ENCODE measurements at places on chromosomes 5 and 9.
A peak's percentile ranks its signal among the peaks of the same experiment; 100 is the strongest.

- peaks cover 10% of the 10 kb centered on the region for H3K27me3 ChIP-seq
- no peak for DNase-seq
- peaks cover 6% of the 10 kb centered on the region for H3K36me3 ChIP-seq
- peaks cover 5% of the 10 kb centered on the region for H3K4me1 ChIP-seq
- H3K27ac ChIP-seq = no peak overlapping the region
- H3K4me3 ChIP-seq = no peak overlapping the region
These were observed 82.0 kb upstream of the PCAT7 start for GRCh38 chr9:94472806-94473360.

GRCh38 chr5:152092580-152092979, 167.9 kb upstream of the GLRA1 start:
- H3K4me3 ChIP-seq = no peak overlapping the region
- no peaks in the 10 kb centered on the region for H3K36me3 ChIP-seq
- peaks cover 12% of the 10 kb centered on the region for H3K27me3 ChIP-seq
- no peak for DNase-seq
- no peak overlapping the region for H3K27ac ChIP-seq

DNA sequence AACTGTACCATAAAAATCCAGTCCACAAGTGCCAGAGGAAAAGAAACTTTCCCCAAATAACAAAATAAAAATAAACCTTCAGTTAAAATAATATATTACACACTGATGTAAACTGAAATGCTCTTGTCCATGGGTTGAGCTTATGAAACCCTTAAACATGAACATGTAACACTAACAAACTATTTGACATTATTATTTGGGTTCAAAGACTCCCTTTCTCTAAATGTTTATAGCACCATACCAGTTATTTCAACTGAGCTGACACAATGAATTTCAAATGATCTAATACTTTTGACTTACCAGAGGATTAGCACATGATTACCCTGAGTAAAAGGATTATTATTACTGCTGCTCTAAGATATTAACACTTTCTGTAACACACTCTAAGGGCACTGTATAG, 251.1 kb downstream of the BNC2 start:
- DNase-seq = no peak
- no peaks in the 10 kb centered on the region for H3K4me1 ChIP-seq
- no peaks in the 10 kb centered on the region for H3K27me3 ChIP-seq
- no peaks in the 10 kb centered on the region for H3K36me3 ChIP-seq
- H3K4me3 ChIP-seq = no peak overlapping the region
- H3K27ac ChIP-seq = no peak overlapping the region

DNA sequence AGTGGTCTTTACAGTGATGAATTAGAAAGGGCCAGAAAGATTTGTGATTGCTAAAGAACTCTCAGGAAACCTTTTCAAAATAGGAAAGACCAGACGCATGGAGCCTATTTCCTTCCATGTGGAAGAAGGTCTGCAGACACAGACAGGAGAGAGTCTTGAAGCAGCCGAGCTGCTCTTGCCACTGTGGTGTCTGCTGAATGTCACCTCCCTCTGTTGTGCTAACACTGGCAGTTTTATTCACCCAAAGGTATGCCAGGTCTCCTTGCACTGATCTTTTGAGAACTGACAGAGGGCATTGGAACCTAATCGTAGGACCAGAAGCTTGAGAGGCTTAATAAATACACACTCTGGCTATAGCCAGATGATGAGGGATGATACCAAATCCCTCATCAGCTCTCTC, 108.7 kb downstream of the SREK1 start:
- DNase-seq = no peak
- peaks cover 6% of the 10 kb centered on the region for H3K4me1 ChIP-seq
- no peak overlapping the region for H3K27ac ChIP-seq
- H3K36me3 ChIP-seq = no peaks in the 10 kb centered on the region

DNA sequence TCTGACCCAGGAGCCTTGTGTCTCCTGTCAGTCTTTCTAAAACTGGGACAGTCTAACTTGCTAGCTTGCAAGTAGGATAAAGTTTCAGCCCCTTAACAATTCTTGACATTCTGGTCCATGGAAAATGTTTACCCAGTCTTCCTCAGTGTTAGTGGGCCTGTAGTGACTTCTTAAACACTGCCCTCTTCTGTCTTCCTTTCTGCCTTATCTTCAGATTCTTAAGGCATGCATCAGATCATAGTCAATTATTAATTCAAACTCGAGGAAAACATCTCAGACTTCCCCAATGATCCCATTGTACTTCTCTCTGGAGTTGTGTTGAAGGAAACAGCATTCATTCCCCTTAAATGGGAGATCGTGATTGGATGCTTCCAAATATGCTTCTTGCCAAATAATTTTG, 1199.8 kb downstream of the DTWD2 start:
- H3K36me3 ChIP-seq = no peaks in the 10 kb centered on the region
- H3K27ac ChIP-seq = no peak overlapping the region
- H3K4me3 ChIP-seq = no peak overlapping the region
- no peak for DNase-seq
- H3K27me3 ChIP-seq = no peaks in the 10 kb centered on the region
- H3K4me1 ChIP-seq = no peaks in the 10 kb centered on the region

DNA sequence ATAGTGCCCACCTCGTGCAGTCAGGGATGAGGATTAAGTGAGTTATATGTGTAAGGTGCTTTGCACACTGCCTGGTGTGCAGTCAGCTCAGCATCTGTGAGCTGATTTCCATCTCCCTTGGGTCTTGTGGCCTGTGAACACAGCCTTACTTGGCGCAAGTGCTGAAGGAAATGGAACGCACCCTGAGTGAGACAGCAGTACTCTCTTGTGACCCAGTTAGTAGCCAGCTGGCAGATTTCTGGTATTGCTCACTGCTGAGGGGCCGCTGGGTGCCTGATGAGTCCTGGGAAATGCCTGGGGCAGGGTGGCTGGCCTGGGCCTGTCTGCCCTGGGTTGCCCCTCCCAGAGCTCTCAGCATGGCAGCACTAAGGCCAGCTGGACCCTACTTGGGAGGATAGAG, 90.9 kb upstream of the BOD1 start:
- no peaks in the 10 kb centered on the region for H3K36me3 ChIP-seq
- peak overlapping the region; percentile 52 for H3K27ac ChIP-seq
- no peaks in the 10 kb centered on the region for H3K27me3 ChIP-seq
- peaks cover 20% of the 10 kb centered on the region for H3K4me1 ChIP-seq
- no peak overlapping the region for H3K4me3 ChIP-seq

GRCh38 chr9:13929013-13929412, 384.9 kb downstream of the NFIB start:
- no peak overlapping the region for H3K4me3 ChIP-seq
- no peaks in the 10 kb centered on the region for H3K36me3 ChIP-seq
- DNase-seq = no peak
- no peaks in the 10 kb centered on the region for H3K27me3 ChIP-seq
- H3K27ac ChIP-seq = no peak overlapping the region

GRCh38 chr5:68970617-68971016, 123.2 kb upstream of the SLC30A5 start:
- no peaks in the 10 kb centered on the region for H3K4me1 ChIP-seq
- no peak for DNase-seq
- H3K4me3 ChIP-seq = no peak overlapping the region
- H3K27me3 ChIP-seq = peaks cover 30% of the 10 kb centered on the region
- H3K27ac ChIP-seq = no peak overlapping the region
- peaks cover under 1% of the 10 kb centered on the region for H3K36me3 ChIP-seq

- peaks cover 27% of the 10 kb centered on the region for H3K27me3 ChIP-seq
- H3K36me3 ChIP-seq = no peaks in the 10 kb centered on the region
- H3K4me3 ChIP-seq = no peak overlapping the region
- no peak overlapping the region for H3K27ac ChIP-seq
- no peaks in the 10 kb centered on the region for H3K4me1 ChIP-seq
- no peak for DNase-seq
These were observed 77.0 kb upstream of the FER start for GRCh38 chr5:108670591-108671289.

DNA sequence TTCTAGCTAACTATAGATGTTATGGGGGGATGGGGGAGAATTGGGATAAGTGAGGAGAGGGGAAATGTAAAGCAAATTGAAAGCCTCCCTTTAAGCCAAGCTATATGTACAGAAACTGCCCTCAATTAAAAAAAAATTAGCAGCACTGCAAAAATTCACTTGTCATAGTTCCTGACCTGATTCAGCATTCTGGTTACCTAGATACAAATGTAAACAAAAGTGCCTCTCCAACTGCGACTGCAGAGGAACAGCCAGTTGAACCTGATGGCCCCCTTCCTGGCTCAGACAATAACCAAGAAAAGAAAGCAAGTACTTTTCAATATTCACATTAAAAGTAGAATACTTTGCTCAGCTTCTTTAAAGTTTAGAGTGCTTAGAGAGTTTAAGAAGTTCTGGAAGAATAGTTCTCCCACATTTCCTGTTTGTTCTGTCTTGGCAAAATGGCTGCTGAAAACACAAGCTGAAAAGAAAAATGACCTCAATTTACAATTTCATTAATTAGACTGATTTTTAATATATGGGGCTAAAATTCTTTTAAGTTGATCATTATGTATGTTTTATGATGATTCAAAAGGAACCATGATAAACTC, 1.5 kb downstream of the FAM81B start:
- H3K27me3 ChIP-seq = no peaks in the 10 kb centered on the region
- H3K36me3 ChIP-seq = no peaks in the 10 kb centered on the region
- no peak for DNase-seq
- H3K27ac ChIP-seq = no peak overlapping the region
- no peak overlapping the region for H3K4me3 ChIP-seq

GRCh38 chr9:13645557-13645956, 366.1 kb upstream of the MPDZ start:
- no peaks in the 10 kb centered on the region for H3K4me1 ChIP-seq
- no peak for DNase-seq
- no peak overlapping the region for H3K27ac ChIP-seq
- no peak overlapping the region for H3K4me3 ChIP-seq
- H3K36me3 ChIP-seq = no peaks in the 10 kb centered on the region
- H3K27me3 ChIP-seq = no peaks in the 10 kb centered on the region

- H3K4me1 ChIP-seq = peaks cover 15% of the 10 kb centered on the region
- H3K27ac ChIP-seq = no peak overlapping the region
- H3K4me3 ChIP-seq = no peak overlapping the region
These were observed 5.2 kb upstream of the AGPAT2 start for GRCh38 chr9:136692185-136693134.

DNA sequence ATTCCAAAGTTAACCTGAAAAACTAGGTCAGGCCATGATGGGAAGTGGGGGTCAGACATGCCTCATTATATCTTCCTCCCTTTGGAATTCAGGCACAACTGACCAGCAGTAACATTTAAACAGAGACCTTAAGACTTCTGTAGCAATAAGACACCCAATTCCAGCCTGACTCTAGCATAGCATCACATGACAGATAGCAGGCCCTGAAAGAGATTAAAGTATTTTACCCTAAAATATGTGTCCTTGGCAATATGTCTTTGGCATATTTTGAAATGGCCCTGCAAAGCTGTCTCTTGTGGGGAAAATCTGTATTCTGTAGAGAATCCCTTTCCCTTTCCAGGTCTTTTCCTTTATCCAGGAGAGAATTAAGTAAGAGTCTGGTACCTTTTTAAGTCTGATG, 34.3 kb downstream of the S1PR3 start:
- no peaks in the 10 kb centered on the region for H3K36me3 ChIP-seq
- H3K4me3 ChIP-seq = no peak overlapping the region

DNA sequence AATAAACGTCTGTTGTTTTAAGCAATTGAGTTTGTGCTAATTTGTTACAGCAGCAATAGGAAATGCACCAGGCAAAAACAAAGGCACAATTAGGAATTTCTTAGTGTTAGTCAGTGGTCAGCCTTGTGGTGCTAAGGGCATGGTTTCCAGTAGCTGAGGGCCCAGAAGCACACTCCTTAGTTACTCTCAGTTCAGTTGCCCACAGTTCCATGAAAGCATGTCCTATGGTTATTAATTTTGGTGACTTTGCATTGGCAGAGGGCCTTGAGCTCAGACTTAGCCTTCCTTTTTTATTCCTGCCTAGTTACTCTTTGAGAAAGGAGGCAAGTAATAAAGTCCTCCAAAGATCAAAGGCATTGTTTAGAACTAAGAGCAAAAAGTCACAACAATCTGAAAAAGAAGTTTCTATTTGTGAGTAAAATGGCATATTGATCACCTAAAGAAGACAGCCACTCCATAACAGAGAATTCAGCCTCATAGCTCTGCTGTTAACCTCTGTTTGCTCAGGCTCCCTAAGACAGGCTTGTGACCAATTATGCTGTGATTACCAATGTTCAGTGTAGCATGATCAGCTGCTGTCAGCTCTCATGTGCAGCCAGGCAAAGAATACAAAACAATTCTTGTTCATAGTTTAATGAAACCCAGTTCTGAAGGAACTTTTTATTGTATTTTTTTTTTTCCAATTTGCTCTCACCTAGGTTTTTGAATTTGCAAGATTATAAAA, 57.0 kb upstream of the MROH2B start:
- H3K36me3 ChIP-seq = no peaks in the 10 kb centered on the region
- no peak overlapping the region for H3K27ac ChIP-seq
- DNase-seq = no peak
- no peaks in the 10 kb centered on the region for H3K4me1 ChIP-seq
- no peaks in the 10 kb centered on the region for H3K27me3 ChIP-seq

- peaks cover 65% of the 10 kb centered on the region for H3K36me3 ChIP-seq
- no peaks in the 10 kb centered on the region for H3K27me3 ChIP-seq
- H3K27ac ChIP-seq = peak overlapping the region; percentile 98
- H3K4me3 ChIP-seq = peak overlapping the region; percentile 99
- H3K4me1 ChIP-seq = peaks cover 72% of the 10 kb centered on the region
These were observed 28.4 kb downstream of the ZFP62 start for GRCh38 chr5:180832638-180833068.

DNA sequence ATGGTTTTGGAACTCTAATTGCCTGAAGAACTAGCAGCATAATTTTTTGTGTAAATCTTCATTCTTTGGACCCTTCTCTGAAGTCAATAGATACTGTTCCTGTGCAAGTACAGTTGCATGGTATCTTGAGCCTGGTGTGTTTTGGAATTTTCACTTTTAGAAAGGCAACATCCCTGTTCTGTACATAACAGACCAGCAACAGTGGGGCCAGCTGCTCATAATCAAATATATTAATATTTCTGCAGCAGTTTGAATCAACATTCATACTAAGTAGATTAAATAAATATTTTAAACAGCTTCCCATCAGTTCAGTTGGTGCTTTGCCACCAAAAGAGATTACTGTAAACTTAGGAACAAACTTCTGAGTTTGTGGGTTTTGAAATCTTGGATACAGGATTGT, 97.9 kb downstream of the CD180 start:
- no peaks in the 10 kb centered on the region for H3K27me3 ChIP-seq
- no peak for DNase-seq
- H3K4me1 ChIP-seq = no peaks in the 10 kb centered on the region
- no peak overlapping the region for H3K27ac ChIP-seq
- H3K4me3 ChIP-seq = no peak overlapping the region

DNA sequence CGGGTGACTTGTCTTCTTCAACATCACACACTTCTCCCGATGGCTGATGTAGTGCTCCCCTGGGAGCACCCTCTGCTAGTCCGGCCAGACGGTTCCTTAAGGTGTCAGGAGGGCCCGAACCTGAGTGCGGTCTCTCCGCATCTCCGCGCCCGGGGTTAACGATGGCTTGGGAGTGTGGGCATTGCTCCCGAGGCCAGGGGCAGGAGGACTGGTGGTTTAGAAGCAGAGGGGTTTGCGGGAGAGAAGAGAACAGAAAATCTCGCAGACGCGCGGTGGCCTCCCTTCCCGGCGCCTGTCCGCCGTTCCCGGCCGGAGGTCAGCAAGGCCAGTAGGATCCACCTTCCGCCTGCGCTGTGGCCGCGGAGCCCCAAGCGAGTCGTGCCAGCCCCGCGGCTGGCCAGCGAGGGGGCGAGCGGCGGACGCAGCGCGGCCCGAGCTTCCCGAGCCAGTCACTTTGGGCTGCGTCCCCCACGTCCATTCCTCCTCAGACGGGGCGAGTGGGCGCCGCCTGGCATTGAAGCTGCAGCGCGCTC, 700 bp downstream of the CDO1 start:
- H3K4me1 ChIP-seq = peaks cover 12% of the 10 kb centered on the region
- no peak overlapping the region for H3K27ac ChIP-seq
- peak overlapping the region; percentile 83 for H3K4me3 ChIP-seq
- no peaks in the 10 kb centered on the region for H3K36me3 ChIP-seq
- no peak for DNase-seq

- no peaks in the 10 kb centered on the region for H3K36me3 ChIP-seq
- no peak overlapping the region for H3K27ac ChIP-seq
- H3K4me3 ChIP-seq = no peak overlapping the region
These were observed 28.7 kb downstream of the ITGA2 start for GRCh38 chr5:53017794-53018391.

Measured in stimulated activated naive B cell treated with anti-CD40 and anti-IgM and Interleukin-4, amounts not matched to agents 10 μg/mL and 1 μg/mL and 100 μg/mL, for 72 hours (primary cell).